B cell (primary cell): ENCODE measurements at places on chromosomes 16 and 17. TPM values are rescaled to one million over a fixed set of nuclear protein-coding genes. Genes with fewer than 3 reads are reported as not detected.

Gene CHST6
- total RNA-seq = 0.07 and 0.17 TPM in 2 replicates

GRCh38 chr17:45380991-45381390 lies 51.7 kb downstream of the ARHGAP27 start:
- H3K4me3 ChIP-seq = no peak overlapping the region
- peaks cover 26% of the 10 kb centered on the region for H3K4me1 ChIP-seq
- no peak overlapping the region for H3K27ac ChIP-seq
- no peaks in the 10 kb centered on the region for H3K27me3 ChIP-seq
- H3K36me3 ChIP-seq = no peaks in the 10 kb centered on the region

- H3K27me3 ChIP-seq = no peaks in the 10 kb centered on the region
- DNase-seq = no peak
- H3K4me3 ChIP-seq = no peak overlapping the region
- H3K36me3 ChIP-seq = no peaks in the 10 kb centered on the region
- no peaks in the 10 kb centered on the region for H3K4me1 ChIP-seq
Observed at GRCh38 chr17:19502517-19502916, 31.1 kb upstream of the SLC47A1 start.

Gene NXN
- 0.17 TPM in 1 of 2 replicates, not detected in the other for total RNA-seq
